Activated CD4-positive, alpha-beta T cell treated with anti-CD3 and anti-CD28 coated beads, Interleukin-2, amount 10 ng/mL, durations not matched to agents 7 days and 5 days (primary cell): ENCODE measurements at places on chromosomes 4 and X. TPM values are rescaled to one million over a fixed set of nuclear protein-coding genes. Genes with fewer than 3 reads are reported as not detected.

- H3K4me3 ChIP-seq = no peak overlapping the region
- no peaks in the 10 kb centered on the region for H3K4me1 ChIP-seq
- H3K27ac ChIP-seq = no peak overlapping the region
- no peaks in the 10 kb centered on the region for H3K27me3 ChIP-seq
- H3K36me3 ChIP-seq = no peaks in the 10 kb centered on the region
- DNase-seq = no peak
Observed at GRCh38 chrX:129262912-129263311, 260.4 kb downstream of the SMARCA1 start.

DNA sequence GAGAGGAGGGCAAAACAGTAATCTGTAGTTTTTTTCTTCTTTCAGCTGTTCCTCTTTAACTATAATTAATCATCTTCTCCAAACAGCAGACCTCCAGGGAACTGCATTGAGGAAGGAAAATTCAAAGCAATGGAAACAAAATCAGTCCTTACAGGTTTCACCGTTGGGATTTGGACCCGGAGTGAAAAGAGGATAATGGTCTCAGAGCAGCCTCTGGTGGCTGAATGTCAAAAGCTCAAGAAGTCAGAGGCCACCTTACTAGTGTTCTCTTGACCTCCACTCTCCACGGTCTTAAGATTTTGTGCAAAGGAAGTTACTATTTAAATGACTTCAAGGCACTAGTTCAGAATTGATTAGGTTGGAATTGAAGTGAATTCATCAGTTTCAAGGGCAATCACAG is 16.0 kb upstream of the MID1 start:
- H3K4me3 ChIP-seq = no peak overlapping the region
- no peaks in the 10 kb centered on the region for H3K4me1 ChIP-seq
- no peaks in the 10 kb centered on the region for H3K36me3 ChIP-seq

Gene NKRF
- total RNA-seq = 15.4 TPM

Gene PNMA3
- total RNA-seq = 1.9 TPM

Gene FAM9B
- total RNA-seq = not detected

- no peaks in the 10 kb centered on the region for H3K27me3 ChIP-seq
- H3K36me3 ChIP-seq = peaks cover 4% of the 10 kb centered on the region
- no peak overlapping the region for H3K27ac ChIP-seq
- no peak overlapping the region for H3K4me3 ChIP-seq
Observed at GRCh38 chr4:78665216-78665770, 110.9 kb upstream of the BMP2K start.

DNA sequence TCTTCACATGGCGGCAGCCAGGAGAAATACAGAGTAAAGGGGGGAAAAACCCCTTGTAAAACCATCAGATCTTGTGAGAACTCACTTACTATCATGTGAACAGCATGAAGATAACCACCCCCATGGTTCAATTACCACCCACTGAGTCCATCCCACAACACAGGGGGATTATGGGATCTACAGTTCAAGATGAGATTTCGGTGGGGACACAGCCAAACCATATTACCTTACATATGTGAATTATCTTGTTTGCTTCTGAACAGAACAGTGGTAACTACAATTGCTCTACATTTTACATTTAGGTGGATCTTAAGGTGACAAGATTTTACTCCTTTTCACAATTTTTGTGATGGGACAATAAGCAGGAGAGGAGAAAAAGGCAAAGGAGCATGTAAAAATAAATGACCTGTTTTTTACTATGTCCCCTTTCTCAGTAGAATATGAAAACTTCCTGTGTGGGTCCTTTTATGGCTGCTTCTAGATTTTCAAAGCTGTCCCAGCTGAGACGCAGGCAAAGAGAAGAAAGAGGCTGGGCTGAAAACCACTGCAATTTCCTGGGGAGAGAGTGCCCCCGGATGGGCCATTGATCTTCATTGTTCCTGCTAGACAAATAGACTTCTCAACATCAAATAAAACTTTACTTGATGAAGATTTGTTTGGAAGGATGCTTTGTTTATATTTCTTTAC is 45.9 kb upstream of the PGM2 start:
- no peak overlapping the region for H3K4me3 ChIP-seq
- H3K36me3 ChIP-seq = no peaks in the 10 kb centered on the region
- no peaks in the 10 kb centered on the region for H3K27me3 ChIP-seq
- peaks cover 20% of the 10 kb centered on the region for H3K4me1 ChIP-seq
- peak; percentile 77 for DNase-seq

DNA sequence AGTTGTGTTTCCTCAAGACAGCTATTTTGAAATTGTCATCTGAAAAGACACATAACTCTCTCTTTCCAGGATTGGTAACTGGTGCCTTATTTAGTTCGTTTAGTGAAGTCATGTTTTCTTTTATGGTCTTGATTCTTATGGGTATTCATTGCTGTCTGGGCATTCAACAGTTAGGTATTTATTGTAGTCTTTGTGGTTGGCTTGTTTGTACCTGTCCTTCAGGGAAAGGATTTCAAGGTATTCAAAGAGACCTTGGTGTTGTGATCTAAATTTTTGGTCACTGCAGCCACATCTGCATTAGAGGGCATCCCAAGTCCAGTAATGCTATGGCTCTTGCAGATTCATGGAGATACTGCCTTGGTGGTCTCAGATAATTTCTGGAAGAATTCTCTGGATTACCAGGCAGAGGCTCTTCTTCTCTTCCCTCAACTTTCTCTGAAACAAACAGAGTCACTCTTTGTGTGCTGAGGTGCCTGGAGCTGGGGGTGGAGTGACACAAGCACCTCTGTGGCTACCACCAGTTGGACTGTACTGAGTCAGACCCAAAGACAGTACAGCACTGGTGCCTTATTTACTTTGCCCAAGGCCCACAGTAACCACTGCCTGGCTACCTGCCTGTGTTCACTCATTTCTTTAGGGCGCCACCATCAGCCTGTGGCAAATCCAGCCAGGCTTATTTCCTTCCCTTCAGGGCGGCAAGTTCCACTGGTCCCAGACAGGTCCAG is 620.4 kb downstream of the KCNIP4 start:
- no peaks in the 10 kb centered on the region for H3K27me3 ChIP-seq
- H3K27ac ChIP-seq = no peak overlapping the region
- no peak for DNase-seq
- H3K4me3 ChIP-seq = no peak overlapping the region

DNA sequence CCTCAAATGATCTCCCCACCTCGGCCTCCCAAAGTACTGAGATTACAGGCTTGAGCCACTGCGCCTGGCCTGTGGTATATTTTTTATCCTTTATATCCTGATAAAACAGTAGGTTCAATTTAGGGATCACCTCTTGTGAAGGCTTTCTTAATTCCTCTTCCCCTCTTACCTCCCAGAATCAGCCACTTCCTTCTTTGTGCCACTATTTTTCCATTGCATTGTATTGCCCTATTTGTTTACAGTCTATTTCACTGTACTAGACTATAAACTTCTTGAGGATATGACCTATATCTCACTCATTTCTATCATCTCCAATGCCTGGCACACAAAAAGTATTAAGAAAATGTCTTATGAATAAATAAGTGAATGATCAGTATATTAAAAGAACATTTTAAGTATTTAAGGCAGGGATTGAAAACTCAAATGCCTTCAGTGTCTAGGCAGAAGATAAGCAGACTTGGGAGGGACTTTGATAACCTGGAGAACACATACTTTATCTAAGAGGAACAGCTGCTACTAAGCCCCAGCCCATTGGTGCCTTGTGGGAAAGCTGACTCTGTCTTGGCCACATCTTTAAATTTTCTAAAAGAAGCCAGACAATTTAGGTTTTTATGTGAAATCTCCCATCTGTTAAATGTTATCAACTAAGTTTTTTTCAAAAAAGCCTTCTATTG is 82.3 kb upstream of the OGT start:
- peaks cover 19% of the 10 kb centered on the region for H3K36me3 ChIP-seq
- no peak overlapping the region for H3K27ac ChIP-seq
- no peak overlapping the region for H3K4me3 ChIP-seq
- no peaks in the 10 kb centered on the region for H3K27me3 ChIP-seq

DNA sequence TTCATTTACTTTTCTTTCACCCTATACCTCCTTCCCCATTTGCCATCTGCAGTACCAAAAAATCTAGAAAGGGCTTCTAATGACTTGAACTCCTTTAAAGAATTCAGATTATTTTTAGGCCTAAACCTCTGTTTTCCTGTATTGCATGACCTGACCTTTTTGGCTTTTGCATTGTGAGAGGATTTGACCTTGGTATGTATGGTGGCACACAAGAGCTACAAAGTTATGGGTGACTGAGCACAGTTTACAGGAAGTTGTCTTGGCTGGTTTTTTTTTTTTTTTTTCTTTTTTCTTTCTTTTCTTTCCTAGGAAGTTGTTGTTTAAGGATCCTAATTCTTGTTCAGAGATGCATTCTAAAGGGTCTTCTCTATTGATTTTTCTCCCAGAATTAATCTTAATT is 32.0 kb upstream of the MTMR8 start:
- H3K27ac ChIP-seq = no peak overlapping the region
- DNase-seq = no peak
- no peaks in the 10 kb centered on the region for H3K4me1 ChIP-seq
- no peaks in the 10 kb centered on the region for H3K27me3 ChIP-seq
- no peaks in the 10 kb centered on the region for H3K36me3 ChIP-seq

GRCh38 chrX:31546126-31546525 is 474.3 kb upstream of the FTHL17 start:
- no peaks in the 10 kb centered on the region for H3K27me3 ChIP-seq
- no peak overlapping the region for H3K4me3 ChIP-seq
- no peak for DNase-seq
- no peak overlapping the region for H3K27ac ChIP-seq

GRCh38 chrX:107504006-107504405 is 54.6 kb downstream of the FRMPD3 start:
- H3K4me3 ChIP-seq = no peak overlapping the region
- H3K36me3 ChIP-seq = no peaks in the 10 kb centered on the region
- no peaks in the 10 kb centered on the region for H3K4me1 ChIP-seq
- no peak overlapping the region for H3K27ac ChIP-seq
- DNase-seq = no peak

DNA sequence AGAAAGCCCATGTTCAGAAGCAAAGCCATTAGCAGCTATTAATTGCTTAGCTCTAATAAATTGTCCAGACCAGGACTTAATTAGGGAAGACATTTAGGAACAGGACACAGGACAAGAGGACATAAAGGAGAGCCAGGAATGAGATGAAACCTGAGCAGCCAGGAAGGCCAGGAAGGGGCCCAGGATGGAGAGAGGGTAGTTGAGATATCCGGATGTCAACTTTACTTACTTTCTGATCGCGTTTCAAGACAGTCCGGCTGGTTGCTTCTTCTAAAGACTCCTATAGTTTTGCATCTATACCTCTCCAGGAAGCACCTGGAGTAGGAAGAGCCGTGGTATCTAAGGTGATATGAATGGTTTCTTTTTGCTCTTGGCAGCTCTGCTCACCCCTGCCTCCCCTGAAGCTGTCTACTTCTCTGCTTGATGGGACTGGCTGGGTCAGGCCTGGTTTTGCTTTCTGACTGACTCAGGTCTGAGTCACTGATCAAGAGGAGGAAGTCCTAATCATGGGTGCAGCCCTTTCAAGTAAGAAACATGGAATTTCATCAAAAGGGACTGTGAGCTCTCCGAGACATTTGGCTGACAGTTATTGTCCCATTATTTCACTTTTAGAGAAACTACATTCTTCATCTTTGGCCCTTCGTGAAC is 733.3 kb downstream of the RPA4 start:
- H3K4me1 ChIP-seq = no peaks in the 10 kb centered on the region
- no peak overlapping the region for H3K27ac ChIP-seq
- no peaks in the 10 kb centered on the region for H3K36me3 ChIP-seq
- H3K27me3 ChIP-seq = peaks cover 2% of the 10 kb centered on the region

GRCh38 chr4:7753931-7754465 is 185.7 kb downstream of the AFAP1 start:
- H3K4me3 ChIP-seq = no peak overlapping the region
- H3K27ac ChIP-seq = no peak overlapping the region
- H3K36me3 ChIP-seq = peaks cover 2% of the 10 kb centered on the region
- no peak for DNase-seq

Gene STATH
- total RNA-seq = not detected

- no peak overlapping the region for H3K4me3 ChIP-seq
- H3K36me3 ChIP-seq = no peaks in the 10 kb centered on the region
- DNase-seq = no peak
- H3K27ac ChIP-seq = no peak overlapping the region
Observed at GRCh38 chr4:109083911-109084310, 218.5 kb downstream of the COL25A1 start.

- H3K4me1 ChIP-seq = no peaks in the 10 kb centered on the region
- no peak for DNase-seq
- no peak overlapping the region for H3K4me3 ChIP-seq
- peaks cover 6% of the 10 kb centered on the region for H3K27me3 ChIP-seq
Observed at GRCh38 chr4:76457885-76458284, 22.9 kb downstream of the SHROOM3 start.

DNA sequence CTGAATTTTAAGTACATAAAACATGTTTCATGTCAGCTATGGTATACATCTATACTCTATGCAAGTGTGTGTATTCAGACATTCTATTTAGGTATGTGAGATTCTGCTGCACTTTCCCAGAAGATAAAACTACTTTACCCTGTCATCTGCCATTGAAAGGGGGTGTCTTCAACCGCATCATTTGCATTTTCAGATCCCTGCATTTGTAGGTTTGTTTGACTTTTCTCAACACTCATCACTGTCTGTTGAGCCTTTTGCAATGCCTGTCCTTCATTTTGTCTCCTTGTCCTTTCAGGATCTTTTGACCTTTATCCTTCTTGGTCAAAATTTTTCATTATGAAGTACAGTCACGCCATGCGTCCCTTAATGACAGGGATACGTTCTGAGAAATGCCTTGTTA is 103.5 kb downstream of the TMA16 start:
- no peak overlapping the region for H3K4me3 ChIP-seq
- H3K27ac ChIP-seq = no peak overlapping the region
- H3K36me3 ChIP-seq = no peaks in the 10 kb centered on the region
- H3K4me1 ChIP-seq = no peaks in the 10 kb centered on the region
- no peaks in the 10 kb centered on the region for H3K27me3 ChIP-seq
- no peak for DNase-seq

Gene HERC5
- 49.2 TPM for total RNA-seq

DNA sequence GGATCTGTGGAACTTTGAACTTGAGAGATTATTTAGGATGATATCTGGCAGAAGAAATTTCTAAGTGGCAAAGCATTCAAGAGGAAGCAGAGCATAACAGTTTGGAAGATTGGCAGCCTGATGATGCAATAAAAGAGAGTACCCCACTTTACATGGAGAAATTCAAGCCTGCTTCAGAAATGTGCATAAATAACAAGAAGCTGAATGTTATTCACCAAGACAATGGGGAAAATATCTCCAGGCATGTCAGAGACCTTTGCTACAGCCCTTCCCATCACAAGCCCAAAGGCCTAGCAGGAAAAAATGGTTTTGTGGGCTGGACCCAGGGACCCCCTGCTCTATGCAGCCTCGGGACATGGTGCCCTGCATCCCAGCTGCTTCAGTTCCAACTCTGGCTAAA is 420.8 kb downstream of the DTHD1 start:
- DNase-seq = no peak
- no peaks in the 10 kb centered on the region for H3K36me3 ChIP-seq
- H3K27ac ChIP-seq = no peak overlapping the region

- DNase-seq = no peak
- no peaks in the 10 kb centered on the region for H3K4me1 ChIP-seq
- no peak overlapping the region for H3K27ac ChIP-seq
- H3K27me3 ChIP-seq = no peaks in the 10 kb centered on the region
Observed at GRCh38 chrX:106752101-106752678, 25.7 kb downstream of the RNF128 start.

- H3K36me3 ChIP-seq = peaks cover 32% of the 10 kb centered on the region
- H3K4me1 ChIP-seq = peaks cover 35% of the 10 kb centered on the region
- no peak overlapping the region for H3K27ac ChIP-seq
- no peaks in the 10 kb centered on the region for H3K27me3 ChIP-seq
Observed at GRCh38 chr4:1241936-1242505, 6.9 kb downstream of the CTBP1 start.

GRCh38 chr4:19152264-19152663 is 1099.4 kb upstream of the SLIT2 start:
- H3K36me3 ChIP-seq = no peaks in the 10 kb centered on the region
- no peak overlapping the region for H3K4me3 ChIP-seq
- DNase-seq = no peak
